CD4-positive, alpha-beta memory T cell (primary cell): ENCODE measurements at places on chromosomes 7 and 10. TPM values are rescaled to one million over a fixed set of nuclear protein-coding genes. Genes with fewer than 3 reads are reported as not detected.

- DNase-seq, result no peak
- H3K36me3 ChIP-seq, result no peaks in the 10 kb centered on the region
- no peaks in the 10 kb centered on the region for H3K27me3 ChIP-seq
Observed at GRCh38 chr10:9230625-9231024, 1176.1 kb downstream of the GATA3 start.

Gene JAKMIP3
- 0.03 TPM for polyA plus RNA-seq

Gene ZP3
- polyA plus RNA-seq, result 4.1 TPM

- no peaks in the 10 kb centered on the region for H3K36me3 ChIP-seq
- no peak overlapping the region for H3K4me3 ChIP-seq
- H3K4me1 ChIP-seq, result no peaks in the 10 kb centered on the region
- H3K27me3 ChIP-seq, result no peaks in the 10 kb centered on the region
- DNase-seq, result no peak
Observed at GRCh38 chr10:100303724-100304319, 17.3 kb upstream of the BLOC1S2 start.

DNA sequence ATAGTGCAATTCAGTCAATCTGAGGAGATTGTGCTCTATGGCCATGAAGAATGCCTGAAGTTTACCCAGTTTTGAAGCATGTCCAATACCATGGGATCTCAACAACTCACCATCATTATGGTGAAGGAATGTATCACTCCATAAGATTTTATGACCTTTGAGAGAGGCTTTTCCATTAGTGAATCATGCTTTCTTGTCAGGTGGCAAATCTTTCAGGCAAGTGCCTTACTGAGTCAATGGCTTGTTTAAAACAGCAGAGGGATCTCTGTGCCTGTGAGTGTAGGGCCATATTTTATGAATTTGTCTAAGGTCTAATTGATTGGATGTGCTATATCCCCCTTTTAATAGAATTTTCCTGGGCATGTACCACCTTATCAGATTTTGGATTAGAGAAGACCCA is 131.5 kb downstream of the CCDC7 start:
- no peak overlapping the region for H3K4me3 ChIP-seq
- H3K27ac ChIP-seq, result no peak overlapping the region
- DNase-seq, result no peak
